ENCODE measurements at places on chromosomes 3 and 15.
A peak's percentile ranks its signal among the peaks of the same experiment; 100 is the strongest.

DNA sequence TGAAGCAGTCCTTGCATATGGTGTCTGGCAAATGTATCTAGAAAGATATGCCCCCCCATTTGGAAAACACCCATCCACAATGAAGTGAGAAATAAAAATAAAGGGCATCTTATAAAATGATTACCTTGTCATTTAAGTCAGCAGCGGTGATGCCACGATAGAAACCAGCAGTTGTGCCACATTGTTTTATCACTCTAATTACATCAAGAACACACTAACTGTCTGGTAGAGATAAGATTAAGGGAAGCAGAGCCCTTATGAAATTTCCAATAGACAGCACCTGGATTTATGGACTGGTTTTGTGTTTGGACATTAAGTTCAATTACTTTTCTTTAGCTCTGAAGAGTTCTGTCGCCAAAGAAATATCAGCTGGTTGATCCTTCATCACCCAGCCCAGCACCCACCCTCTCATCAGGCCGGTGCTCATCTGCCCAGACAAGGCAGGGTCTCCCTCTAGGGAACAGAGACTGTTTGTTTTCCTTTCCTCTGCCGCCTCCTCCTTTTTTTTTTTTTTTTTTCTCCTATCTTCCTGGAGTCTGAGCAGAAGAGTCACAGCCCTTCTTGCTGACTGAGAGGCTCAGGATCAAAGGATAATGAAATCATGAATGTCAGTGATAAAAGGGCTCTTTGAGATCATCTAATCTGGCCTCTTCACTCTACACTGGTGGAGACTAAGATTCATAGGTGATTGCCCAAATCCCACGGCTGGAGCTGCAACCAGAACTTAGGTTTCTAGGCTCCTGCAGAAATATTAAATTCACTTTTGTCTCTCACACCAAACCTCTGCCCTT is 464.1 kb downstream of the NTRK3 start:
- no peak for DNase-seq

GRCh38 chr3:72633121-72633520 is 215.1 kb downstream of the SHQ1 start:
- DNase-seq = no peak

- no peak for DNase-seq
Measured at GRCh38 chr3:110414855-110415254, 656.8 kb upstream of the NECTIN3 start.

DNA sequence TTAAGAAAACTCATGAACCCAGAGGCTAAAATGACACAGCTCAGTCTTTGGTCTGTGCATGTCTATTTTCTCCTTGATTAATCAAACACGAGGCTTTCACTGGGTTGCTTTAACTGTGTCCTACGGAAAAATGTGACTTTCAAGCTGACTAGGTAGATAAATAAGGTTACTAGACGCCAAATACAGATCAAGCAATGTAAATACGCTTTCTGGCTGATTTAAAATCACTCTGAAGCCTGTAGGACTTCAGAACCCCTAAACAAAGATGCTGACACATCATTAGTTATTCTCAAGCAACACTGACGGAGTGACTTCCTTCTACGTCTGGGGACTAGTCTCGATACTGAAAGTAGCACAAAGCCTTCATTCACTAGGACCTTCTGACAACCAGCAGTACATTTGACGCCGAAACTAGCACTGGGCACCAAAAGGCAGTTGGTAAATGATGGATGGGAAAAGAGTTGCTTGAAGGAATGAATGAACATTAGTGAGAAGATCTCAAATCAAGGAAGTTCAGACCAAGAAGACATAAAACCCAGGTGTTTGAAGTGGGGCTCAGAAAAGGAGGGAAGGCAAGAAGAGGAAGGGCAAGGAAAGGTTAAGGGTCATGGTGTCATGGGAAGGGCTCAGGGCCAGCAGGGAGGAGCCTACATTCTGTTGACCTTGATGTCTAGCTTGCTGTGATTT is 67.1 kb upstream of the CDV3 start:
- DNase-seq = no peak

DNA sequence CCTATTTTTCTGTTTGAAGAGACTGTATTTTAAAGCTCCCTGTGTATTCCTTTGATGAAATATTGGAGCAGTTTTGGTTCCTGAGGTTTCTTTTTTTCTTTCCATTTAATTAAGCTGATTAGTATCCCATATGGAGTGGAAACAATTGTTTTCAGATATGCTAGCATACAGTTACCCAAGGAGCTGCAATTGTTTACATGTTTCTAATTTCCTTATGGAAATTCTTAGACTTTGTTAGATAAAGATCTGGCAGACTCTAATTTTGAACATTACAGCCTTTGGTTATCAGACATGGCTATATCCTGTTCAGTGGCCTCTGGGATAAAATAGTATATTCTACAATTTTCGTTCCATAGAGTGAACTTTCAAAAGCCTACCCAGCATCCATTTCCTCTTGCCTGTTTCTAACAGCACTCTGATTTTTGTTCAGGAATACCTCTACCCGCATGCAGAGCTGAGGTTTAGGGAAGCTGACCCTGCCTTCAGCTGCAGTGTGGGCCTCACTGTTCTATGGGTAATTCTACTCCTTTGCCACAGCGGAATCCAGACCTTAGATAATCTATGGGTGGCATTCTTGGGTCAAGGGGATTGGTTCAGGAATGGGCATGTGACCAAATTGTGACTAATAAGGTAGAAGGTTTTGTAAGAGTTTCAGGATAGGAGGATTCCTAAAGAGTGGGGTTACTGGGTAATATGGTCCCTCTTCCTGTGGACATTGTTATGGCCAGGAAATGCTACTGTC is 161.1 kb upstream of the ANKRD28 start:
- DNase-seq = no peak

- DNase-seq = no peak
Measured at GRCh38 chr3:27521179-27521871, 37.1 kb upstream of the SLC4A7 start.

DNA sequence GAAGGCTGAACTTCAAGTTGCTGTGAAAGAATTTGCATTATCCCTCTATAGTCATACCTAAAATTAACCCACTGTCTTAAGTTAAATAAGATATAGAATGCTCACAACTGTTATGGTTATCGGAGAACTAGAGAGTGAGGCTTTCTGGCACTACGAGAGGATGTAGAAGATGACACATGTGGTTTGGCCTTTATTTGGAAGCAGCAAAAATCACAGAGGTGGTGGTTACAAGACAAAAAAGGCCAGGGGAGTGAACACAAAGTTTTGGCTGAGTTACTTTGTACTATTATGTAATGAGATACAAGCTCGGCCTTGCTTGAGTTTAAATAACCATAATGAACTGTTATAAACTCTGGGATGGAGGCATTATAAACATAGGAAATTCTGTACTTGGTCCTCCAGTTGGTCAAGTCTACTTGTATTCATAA is 78.3 kb upstream of the ICE2 start:
- no peak for DNase-seq

GRCh38 chr15:51380999-51381806 is 39.7 kb downstream of the GLDN start:
- DNase-seq = no peak

DNA sequence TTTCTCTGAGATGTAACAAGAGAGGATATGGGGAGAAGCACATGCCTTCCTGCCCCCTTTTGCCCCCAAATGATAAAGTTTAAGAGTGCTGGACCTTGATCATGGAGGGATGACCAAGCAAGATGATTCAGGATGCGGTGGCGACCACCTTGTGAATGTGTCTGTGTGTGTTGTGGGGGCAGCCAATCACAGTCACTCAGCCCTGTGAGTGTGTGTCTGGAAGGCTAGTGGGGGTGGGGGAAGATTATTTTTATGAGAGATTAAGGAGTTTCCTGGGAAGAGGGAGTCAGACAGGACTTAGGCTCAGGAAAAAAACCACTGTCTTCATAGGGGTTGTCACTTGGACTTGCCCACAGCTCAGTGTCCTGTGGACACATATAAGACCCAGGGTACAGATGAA is 57.8 kb upstream of the KY start:
- DNase-seq = no peak

DNA sequence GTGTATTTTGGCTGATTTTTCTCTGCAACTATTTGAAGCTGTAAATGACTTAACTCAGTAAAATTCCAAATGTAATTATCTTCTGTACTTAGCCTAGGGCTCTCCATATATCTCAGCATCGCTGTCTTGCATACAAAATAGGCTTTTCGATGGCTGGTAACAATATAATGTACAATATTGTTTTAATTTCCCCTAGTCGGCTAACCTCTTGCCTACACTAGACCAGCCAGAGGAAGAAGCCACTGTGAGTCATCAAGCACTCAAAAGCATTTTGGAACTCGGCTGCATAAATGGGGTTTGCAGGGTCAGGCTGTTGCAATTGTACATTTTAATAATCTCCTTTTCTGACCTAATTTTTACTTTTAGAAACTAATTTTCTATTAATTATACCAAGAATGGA is 583.8 kb downstream of the FOXP1 start:
- no peak for DNase-seq

- DNase-seq = no peak
Measured at GRCh38 chr15:79381593-79381992, 50.5 kb upstream of the MINAR1 start.

GRCh38 chr3:30695302-30696061 is 89.1 kb downstream of the TGFBR2 start:
- DNase-seq = no peak

DNA sequence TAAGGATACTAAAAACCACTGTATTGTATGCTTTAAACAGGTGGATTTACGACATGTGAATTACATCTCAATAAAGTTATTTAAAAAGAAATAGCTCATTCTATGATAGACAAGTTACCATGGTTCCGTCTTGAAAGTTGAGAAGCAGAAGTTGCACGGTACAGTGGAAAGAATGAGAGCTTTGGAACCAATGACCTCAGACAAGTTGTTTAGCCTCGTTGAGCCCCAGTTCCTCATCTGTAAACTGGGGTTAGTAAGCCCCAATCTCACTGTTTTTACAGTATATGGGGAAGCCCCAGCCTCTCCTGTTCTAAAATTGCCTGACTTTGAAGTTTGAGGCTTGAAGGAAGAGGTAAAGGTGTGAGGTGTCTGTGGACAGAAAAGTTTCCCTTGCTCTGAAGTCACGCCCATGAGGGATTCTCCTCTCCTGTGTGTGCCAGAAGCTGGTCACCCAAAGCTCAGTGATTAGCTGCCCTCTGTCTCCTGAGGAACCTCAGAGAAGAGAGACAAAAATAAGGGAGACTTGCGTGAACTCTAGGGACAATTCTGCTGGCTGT is 10.0 kb downstream of the CRYGS start:
- DNase-seq = peak; percentile 29

DNA sequence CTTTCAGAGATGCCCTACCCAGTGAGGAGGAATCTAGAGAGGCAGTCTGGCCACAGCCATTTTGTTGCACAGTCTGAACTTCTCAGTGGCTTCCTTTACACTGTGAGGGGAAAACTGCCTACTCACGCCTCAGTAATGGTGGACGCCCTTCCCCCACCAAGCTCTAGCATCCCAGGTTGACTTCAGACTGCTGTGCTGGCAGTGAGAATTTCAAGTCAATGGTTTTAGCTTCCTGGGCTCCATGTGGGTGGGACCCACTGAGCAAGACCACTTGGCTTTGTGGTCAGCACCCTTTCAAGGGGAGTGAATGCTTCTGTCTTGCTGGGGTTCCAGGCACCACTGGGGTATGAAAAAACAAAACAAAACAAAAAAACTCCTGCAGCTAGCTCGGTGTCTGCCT is 663.2 kb upstream of the ZNF385D start:
- DNase-seq = no peak

- no peak for DNase-seq
Measured at GRCh38 chr15:75694241-75695182, 18.1 kb downstream of the CSPG4 start.

DNA sequence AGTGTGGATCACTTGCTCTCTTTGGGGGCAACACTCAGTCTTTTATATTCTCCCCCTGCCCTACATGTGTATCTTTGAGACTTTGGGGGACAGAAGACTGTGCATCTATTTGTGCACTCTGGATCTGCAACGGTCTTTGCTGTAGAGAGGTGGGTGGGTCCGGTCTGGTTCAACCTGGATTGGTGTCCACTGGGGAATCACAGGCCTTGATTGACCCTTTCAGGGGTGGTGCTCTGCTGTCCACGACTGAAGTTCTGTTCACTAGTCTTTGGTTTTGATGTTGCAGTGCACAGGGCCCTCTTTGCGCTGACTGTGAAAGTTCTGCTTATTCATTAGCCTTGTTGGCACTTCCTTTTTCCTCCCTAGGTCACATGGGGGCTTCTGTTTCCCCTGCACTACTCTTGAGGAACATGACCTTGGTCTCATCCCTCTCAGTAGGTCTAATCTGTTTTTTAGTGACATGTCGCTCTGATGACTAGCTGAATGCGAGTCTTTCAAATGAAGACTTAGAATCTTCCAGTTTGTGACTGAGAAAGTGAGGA is 284.2 kb downstream of the SV2B start:
- no peak for DNase-seq

DNA sequence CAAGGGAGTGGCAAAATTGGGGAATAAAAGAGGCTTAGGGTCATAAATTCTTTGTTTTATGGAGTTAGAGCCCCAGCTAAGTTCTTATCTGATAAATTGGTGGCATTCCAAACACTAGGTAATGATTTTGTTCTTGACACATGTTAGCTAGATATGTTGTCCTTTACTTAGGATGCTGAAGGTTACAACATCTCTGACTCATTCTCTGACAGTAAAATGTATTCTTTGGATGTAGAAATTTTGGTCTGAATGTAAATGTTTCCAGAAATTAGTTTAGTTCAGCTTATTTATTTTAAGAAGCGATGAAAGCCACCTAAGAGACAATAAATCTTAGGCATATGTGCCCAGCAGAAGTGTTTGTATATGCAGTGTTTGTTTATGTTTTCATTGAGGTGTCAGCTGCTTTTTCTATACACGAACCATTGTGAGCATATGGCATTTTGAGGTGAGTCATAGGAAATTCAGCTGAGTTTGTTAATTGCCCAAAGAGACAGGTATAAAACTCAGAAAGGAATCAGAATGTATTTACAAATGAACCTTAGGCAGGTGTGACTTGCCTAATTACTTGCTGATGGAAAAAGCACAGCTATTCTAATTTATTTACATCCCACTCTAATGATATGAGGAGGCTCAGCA is 247.7 kb downstream of the AGBL1 start:
- DNase-seq = no peak

- peak; percentile 60 for DNase-seq
Measured at GRCh38 chr3:115146418-115147328, at the start of gene ZBTB20. Gene ZBTB20, minus strand, starts transcription at chr3:115147288.
